ENCODE measurements at places on chromosomes 4 and X. TPM values are rescaled to one million over a fixed set of nuclear protein-coding genes. Genes with fewer than 3 reads are reported as not detected.

GRCh38 chrX:103464072-103464773 is 55.1 kb downstream of the RAB40A start:
- DNase-seq, result no peak

DNA sequence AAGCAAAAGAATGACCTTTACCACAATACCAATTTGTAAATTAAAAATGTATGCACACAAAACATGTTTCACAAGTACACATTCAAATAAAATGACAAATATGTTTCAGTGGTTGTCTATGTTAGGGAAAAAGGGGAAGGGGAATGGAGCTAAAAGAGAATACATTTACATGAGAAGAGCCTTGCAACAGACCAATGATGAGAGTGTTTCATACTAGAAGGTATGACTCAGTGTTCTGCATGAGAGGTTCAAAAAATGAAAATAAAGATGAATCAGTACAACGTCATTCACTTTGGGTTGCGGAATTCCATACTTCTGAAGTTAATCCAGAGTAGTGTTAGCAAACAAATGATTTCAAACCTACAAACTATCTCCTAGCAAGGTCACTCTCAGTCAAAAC is 51.7 kb downstream of the RPGR start:
- DNase-seq, result no peak

- no peak for DNase-seq
These were observed 12.7 kb downstream of the ADGRL3 start for GRCh38 chr4:61212788-61213187.

Gene NXF2B
- total RNA-seq, result not detected

Gene HTATSF1
- 63.6 TPM for total RNA-seq

Gene STATH
- not detected for total RNA-seq

All from left ventricle myocardium inferior (tissue), 1 donor.